Hematopoietic multipotent progenitor cell treated with erythropoietin and hydrocortisone succinate and interleukin-3 and kit ligand, for 8 days (in vitro differentiated cells): ENCODE measurements at places on chromosomes 3 and 15.

- no peak for DNase-seq
Observed at GRCh38 chr3:67228136-67228535, 230.0 kb downstream of the KBTBD8 start.

DNA sequence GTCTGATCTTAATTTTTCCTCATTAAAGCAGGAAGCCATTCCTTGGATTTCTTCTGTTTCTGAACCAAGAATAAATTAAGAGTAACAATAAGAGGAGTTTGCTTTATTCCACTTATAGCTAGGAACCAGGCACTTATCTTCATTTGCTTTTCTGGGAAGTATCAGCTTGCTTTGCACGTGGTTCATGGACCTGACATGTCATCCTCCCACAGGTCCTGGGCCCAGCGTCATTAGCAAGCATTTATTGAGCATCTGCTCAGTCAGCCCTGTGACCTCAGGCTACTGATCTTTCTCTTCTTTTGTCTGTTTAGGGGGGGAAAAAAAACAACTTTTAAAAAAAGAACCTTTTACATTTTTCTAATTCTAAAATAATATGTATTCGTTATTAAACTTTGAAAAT, 34.7 kb upstream of the CRTC3 start:
- DNase-seq, result no peak

GRCh38 chr15:57552678-57553334, 38.9 kb upstream of the MYZAP start:
- DNase-seq, result no peak

DNA sequence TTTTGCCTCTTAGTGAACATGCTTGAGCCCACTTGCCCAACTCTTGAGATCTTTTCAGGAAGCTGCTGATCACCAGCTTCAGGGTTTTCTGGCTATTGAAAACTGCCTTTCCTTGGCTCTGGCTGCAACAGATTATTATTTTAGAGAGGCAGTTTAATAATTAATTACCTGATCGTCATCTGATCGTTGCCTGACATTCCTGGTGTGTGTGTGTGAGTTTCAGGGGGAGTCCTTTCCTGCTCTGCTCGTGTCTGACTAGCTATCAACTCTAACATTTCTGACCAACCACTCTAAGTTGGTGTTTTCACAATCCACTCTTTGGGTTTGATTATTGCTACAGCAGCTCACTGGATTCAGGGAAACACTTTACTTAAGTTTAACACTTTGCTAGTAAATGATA, 84.3 kb upstream of the SPATA16 start:
- DNase-seq, result no peak

GRCh38 chr3:141933421-141934300, 57.2 kb downstream of the ATP1B3 start:
- DNase-seq, result no peak

- no peak for DNase-seq
Observed at GRCh38 chr3:12198301-12198700, 39.6 kb upstream of the TIMP4 start.

GRCh38 chr15:57345584-57345983, 30.7 kb upstream of the CGNL1 start:
- no peak for DNase-seq

GRCh38 chr3:32105291-32106131, 909 bp upstream of the GPD1L start:
- no peak for DNase-seq

DNA sequence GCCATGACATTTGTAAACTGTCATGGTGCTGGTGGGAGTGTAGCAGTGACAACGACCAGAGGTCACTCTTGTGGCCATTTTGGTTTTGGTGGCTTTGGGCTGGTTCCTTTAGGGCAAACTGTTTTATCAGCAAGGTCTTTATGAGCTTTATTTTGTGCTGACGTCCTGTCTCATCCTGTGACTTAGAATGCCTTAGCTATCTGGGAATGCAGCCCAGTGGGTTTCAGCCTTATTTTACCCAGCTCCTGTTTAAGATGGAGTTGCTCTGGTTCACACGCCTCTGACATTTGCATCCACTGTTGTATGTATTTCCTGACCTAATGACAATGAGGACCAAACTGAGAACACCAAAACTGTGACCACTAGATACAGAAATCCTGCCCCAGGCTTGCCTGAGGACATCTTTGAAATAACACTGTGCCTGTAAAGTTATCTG, 37.6 kb downstream of the RAB8B start:
- no peak for DNase-seq

DNA sequence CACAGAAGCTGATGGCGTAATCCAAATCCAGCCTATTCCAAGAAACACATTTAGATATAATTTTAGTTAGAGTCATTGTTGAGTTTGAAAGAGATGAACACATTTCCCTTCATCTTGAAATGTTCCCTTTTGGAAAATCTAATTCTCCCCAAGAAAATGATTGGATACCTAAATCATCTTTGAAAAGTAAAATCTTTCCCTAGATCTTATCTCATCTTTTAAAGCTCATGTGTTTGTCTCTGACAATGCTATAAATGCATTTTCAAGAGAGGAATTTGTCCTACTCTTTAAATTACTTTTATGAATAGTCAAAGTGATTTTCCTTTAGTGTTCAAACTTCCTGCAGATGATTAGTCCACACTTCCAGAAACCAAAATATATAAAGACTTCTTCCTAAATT, 82.6 kb upstream of the CNTN6 start:
- DNase-seq, result no peak

DNA sequence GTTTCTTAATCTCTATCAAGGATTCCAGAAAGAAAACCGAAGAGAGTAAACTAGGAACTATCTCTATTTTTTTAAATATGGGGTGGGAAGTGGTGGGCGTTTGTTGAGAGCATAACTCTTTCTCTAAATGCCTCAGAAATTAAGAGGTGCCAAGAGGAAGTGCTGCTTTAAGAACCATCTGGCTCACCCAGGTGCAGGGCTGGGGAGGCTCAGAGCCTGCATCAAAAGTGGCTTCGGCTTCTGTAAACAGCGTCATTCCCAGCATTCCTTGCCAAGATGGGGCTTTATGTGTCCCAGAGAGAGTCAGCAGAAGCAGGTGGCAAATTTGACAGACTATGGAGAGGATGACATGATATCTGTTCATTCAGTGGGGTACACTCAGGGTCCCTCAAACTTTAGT, 123.3 kb upstream of the BFSP2 start:
- DNase-seq, result no peak

- DNase-seq, result no peak
Observed at GRCh38 chr3:154480033-154480432, 50.0 kb upstream of the GPR149 start.

DNA sequence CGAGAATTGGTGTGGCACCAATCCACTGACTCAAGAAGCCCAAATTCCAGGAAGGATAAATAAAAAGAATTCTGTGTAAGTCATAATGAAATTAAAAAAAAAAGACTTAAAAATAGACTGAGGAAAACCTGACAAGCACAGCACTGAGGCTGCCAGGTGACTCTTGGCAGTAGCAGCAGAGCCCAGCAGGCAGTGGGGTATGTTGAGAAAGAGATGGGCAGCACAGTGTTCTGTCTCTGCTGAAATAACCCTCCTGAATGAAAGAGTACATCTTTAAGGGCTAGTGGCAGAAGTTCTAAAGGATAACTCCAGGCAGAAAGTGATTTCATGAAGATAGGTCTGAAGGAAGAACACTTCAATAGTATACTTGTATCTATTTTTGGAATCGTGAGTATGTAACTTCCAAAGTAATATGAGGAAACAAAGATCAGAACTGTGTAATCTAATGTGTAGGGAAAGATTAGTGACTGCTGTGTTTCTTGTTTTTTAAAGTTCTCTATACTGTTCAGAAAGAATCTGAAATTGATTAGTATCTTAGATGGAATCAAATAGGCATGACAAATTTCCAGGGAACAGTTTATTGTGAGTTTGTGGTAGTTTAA, 75.9 kb downstream of the RAB7A start:
- DNase-seq, result no peak

GRCh38 chr3:151584566-151584965, 123.7 kb upstream of the IGSF10 start:
- no peak for DNase-seq

- DNase-seq, result no peak
Observed at GRCh38 chr3:28777806-28778475, 429.3 kb upstream of the AZI2 start.
